ENCODE measurements at places on chromosomes 13 and 19.
A peak's percentile ranks its signal among the peaks of the same experiment; 100 is the strongest.

DNA sequence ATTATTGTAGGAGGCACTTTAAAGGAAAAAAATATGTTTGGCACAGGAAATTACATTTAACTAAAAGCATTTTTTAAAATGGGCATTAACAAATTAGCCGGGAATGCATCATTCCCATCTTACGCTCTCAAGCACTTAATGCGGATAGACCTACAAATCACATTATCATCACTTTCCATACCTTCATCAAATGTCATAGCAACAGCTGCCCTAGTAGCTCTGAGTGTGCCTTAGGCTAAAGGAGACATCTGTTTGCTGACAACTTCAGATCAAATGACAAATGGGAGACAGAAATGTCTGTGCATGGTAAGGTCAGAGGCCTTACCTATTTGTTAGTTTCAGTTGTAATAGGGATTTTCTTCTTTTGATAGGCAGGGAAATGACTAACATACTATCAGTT lies 773.2 kb upstream of the SLC10A2 start:
- no peak for DNase-seq

DNA sequence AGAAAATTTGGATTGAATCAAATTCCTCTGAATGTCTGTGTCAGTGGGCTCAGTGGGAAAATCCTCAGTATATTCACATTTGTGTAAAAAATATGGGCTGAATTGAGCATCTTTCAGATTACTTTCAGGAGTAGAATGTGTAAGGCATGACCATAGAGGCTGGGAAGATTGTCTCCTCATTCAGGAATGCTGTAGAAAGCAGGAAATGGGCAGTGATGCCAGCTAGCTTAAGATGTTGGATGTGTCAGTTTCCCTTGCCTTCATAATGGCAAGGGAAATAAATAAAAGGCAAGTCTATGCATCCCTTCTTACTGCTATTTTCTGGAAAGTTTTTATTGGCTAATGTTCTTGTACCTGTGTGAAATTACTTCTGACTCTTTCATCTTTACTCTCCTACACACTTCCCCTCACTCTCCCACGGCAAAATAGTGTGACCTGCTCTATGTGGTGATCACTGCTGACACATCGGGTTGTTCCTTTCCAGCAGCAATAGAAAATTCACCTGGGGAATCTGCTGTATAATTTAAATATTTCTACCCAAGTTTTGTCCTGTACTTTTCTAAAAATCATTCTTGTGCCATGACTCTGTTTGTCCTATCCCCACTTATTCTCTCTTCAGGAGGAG lies 103.2 kb downstream of the LMO7 start:
- DNase-seq = no peak

DNA sequence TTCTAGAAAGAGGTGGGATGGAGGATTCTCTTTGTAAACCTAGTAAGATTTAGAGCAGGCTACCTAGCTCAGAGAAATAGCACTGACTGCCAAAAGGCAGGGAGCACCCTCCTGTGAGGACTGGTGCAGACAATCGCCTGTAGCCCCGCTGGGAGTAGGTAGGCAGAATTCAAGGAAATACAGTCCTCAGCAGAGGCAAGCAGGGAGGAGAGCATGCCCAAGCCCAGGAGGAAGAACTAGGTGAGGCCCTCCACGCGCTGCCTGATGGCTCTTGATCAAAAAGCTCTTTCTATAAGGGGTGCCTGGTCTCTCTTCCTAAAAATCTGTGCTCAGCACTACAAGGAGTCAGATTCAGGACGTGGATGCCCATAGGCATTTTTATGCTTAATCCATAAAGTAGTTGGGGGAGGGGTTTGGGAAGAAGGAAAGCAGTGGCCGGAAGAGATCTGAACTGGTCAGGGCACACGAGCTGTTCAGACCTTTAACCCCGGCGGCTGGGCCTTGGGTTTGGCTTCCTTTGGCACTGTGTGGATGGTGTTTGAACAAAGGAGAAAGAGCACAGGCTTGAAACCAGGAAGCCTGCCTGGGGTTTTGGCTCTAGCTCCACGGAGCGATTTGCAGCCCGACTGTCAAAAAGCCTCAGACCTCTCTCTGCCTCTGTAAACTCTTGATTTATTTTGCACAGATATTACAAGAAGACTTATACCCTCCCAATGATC lies 320.6 kb downstream of the FOXO1 start:
- peak; percentile 33 for DNase-seq

DNA sequence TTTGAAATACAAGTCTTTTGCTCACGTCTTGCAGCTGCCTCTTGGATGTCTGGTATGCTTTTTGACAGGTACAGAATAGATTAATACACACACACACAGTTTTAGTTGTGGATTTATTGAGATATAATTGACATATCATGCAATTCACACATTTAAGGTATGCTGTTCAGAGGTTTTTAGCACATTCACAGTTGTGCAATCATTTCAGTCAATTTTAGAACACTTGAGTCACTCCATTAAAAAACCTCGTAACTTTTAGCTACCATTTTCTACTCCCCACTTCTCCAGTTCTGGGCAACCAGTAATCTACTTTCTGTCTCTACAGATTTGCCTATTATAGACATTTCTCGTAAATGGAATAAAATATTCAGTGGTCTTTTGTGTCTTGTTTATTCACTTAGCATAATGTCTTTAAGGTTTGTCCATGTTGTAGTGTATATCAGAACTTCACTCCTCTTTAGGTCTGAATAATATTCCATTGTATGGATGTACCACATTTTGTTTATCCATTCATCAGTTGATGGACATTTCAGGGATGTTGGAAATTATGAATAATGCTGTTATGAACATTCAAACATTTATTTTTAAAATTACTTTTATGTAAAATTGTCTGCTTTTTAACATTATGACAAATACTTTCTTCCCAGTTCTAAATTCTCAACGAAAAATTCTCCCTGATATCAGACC lies 2.5 kb upstream of the ZMYM2 start:
- no peak for DNase-seq

DNA sequence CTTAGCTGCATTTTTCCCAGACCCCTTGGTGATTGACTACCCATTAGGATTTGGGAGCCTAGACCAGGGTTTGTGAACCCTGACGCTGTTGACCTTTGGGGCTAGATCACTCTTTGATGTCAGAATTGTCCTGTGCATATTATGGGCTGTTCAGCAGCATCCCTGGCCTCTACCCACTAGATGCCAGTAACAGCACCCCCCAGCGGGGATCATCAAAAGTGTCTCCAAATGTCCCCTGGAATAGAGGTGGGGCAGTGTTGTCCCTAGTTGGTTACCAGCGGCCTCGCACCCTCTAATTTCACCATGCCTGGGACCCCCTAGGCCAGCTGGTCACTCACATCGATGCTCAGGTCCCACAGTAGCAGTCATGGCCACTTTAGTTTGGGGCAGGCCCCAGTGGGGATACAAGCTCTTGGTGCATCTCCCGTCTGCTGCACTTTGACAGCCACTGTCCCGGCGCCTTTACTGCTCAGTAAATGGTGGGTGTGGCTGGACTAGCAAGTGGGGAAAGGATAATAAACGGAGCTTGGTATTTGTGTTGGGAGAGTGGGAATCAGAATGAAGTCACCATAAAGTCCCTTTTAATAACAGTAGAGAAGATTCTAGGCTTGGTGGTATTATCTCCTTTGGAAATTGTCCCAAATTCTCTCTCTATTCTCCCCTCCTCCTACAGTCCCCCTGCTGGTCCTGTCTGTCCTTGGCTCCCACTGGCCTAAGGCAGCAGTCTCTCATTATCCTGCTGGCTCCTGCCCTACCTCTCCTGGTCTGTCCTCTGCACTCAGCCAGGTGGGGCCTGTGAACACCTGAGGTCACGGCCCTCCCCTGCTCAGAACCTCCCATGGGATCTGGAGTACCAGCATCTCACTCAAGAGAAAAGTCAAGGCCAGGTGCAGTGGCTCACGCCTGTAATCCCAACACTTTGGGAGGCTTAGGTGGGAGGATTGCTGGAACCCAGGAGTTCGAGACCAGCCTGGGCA lies 80.6 kb downstream of the SIPA1L3 start:
- no peak for DNase-seq

GRCh38 chr13:26186995-26187394 lies 35.1 kb downstream of the RNF6 start:
- DNase-seq = no peak

- DNase-seq = no peak
Measured at GRCh38 chr13:55517312-55517711, 1623.4 kb upstream of the PRR20A start.

DNA sequence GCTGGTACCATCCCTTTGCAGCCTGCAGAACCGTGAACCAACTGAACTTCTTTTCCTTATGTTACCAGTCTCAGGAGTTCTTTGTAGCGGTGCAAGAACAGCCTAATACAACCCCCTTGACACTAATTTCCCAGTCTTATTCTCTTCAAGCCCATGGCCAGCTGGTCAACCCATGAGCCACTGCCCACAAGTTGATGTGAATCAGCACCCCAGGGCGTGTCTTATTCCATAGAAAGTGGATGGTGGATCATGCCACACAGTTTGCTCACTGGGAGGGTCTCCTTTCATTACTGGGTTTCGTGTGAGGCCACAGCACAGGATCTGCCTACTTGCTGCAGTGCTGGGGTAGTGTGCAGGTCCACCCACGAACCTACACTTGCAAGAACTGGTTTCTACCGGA lies 27.0 kb downstream of the TEX29 start:
- DNase-seq = no peak

DNA sequence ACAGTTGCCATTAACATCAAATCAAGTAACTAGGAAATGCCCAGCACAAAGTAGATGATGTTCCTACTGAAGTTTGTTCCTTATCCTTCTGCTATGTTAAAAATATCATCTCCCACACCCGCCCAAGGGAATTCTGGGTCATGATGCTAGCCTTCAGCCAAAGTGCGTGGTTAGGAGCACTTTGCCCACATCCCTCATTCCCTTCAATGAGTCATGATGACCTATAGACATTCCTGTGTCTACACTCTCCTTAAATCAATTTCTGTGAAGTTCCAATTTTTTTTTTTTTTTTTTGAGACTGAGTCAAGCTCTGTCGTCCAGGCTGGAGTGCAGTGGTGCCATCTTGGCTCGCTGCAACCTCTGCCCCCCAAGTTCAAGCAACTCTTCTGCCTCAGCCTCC lies 17.0 kb downstream of the RXFP2 start:
- DNase-seq = no peak
